ENCODE measurements at places on chromosomes 3 and 15.

- peak; percentile 24 for DNase-seq
These were observed 17.8 kb upstream of the ATP13A4 start for GRCh38 chr3:193572426-193572908.

- peak; percentile 40 for DNase-seq
These were observed 41.5 kb downstream of the HRH1 start for GRCh38 chr3:11195721-11196332.

GRCh38 chr15:34768530-34768929 is 13.7 kb upstream of the GJD2 start:
- DNase-seq, result no peak

GRCh38 chr3:98581474-98581873 is 11.9 kb downstream of the CPOX start:
- DNase-seq, result no peak

DNA sequence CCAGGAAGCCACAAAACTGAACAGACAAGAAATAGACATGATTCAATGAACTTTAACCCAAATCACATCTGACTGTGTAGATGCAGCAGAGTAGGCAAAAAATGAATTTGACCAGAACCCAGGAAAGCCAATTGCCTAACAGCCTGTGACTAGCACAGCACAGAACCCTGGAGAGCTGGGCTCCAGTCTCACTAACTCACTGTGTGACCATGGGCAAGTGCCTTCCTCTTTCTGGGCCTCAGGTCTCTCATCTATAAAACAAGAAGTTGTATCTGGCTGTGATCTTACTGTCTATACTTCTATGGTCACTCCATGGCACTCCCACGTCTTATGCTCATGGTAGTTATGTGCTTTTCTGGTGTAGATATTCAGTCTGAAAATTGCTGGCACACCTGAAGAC is 48.1 kb upstream of the USP3 start:
- no peak for DNase-seq

DNA sequence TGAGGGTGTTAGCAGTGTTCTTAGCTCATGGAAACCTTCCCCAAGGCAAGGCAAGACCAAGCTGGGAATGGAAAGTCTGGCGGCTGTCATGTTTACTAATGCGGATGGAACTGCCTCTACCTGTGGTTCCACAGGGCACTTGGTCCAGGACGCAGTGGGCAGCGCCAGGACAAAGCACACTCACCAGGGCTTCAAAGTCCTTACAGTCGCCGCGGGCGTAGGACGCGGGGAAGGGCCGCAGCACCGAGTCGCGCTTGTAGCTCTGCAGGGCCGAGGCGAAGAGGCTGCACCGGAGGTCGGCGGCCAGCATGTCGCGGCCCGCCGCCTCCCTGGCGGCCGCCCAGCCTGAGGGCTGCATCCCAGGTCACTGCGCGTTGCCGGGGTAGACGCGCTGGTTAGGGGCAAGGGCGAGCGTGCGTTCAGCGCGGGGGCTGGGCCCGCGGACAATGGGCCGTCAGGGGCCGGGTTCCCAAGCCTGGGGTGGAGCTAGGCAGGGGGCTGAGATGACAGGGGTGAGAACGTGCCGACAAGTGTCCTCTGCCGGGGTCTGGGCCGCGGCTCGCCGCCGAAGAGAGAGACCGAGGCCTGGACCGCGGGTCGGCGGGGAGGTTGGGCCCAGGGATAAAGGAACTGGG is 497 bp downstream of the PARP16 start:
- DNase-seq, result peak; percentile 43

DNA sequence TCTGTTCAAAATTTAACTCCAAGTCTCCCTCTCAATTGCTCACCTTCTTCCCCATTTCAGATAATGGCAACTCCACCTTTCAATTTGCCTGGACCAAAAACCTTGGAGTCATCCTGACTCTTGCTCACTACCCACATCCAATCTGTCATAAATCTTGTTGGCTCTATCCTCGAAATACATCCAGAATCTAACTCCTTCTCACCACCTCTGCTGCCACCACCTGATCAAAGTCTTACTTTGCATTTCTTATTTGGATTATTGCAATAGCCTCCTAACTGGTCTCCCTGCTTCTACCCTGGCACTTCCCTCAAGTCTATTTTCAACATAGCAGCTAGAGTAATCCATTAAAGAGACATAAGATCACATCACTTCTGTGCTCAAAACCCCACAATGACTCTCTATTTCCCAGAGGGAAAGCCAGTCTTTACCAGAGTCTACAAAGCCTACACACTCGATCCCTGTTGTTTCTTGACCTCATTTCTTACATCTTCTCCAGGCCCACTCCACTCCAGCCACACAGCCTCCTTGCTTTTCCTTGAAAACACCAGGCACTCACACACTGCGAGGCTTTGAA is 86.6 kb downstream of the GPR156 start:
- DNase-seq, result no peak

DNA sequence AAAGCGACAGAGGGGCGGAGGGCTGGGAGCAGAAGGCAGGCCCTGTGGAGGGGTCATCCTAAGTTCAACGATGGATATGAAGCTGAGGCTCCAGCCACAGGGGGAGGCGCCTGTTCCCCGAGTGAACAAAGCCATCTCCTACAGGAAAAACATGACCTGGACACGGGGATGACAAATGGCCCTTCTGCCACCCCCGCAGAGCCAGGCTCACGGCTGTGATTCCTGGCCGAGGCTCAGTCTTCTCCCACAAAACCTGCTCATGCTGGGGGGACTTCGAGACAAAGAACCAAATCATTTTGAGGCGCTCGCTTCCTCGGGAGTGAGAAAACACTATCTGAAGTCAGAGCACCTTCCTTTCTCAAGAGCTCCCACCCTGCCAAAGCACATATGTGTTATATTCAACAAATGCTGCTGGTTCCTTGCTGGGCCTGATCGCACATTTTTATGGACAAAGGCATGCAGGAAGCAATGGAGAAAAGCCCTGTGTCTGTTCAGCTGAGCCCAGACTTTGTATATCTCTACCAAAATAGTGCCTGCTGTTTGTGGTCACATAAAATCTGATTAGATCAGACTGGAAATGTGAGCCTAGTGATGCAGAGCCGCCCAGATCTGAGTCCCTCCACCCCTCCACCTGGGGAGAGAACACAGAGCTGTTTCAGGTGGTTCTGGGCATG is 5.6 kb downstream of the RBP1 start:
- no peak for DNase-seq

GRCh38 chr3:171525437-171525836 is 65.2 kb upstream of the TNIK start:
- DNase-seq, result no peak

GRCh38 chr3:105518806-105519418 is 152.2 kb downstream of the ALCAM start:
- no peak for DNase-seq

DNA sequence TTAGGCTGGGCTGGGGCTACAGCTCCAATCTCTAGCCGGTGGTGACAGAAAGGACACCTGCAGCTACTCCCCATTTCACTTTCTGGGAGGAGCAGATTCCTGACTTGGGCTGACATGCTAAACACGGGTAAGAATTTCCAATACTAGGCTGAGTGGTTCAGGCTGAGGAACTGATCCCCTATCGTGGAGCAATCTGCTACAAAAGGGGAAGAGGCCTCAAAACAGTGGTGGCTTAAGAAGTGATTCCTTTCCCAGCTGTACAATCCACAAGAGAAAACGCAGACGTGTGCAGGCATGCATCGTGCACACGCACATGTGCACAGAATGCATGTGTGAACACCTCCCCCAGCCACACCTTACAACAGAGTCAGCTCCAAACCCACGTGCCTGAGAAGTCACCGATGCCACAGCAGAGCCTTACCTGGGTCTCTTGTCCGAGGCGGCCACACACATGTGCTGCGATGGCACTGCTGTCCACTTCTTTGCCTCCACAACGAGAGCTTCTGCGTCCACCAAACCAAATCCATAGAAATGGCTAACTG is 86.7 kb upstream of the SNRPA1 start:
- no peak for DNase-seq

GRCh38 chr15:25727867-25728600 is 135.1 kb downstream of the ATP10A start:
- DNase-seq, result no peak

GRCh38 chr3:17802950-17803349 is 60.5 kb upstream of the TBC1D5 start:
- no peak for DNase-seq

GRCh38 chr3:150607267-150608065 is 4.3 kb downstream of the SELENOT start:
- DNase-seq, result no peak

- DNase-seq, result no peak
These were observed 33.4 kb downstream of the ZXDC start for GRCh38 chr3:126442094-126442855.
